ENCODE measurements at places on chromosomes 13 and 19. TPM values are rescaled to one million over a fixed set of nuclear protein-coding genes. Genes with fewer than 3 reads are reported as not detected.

Gene ARHGAP45
- 6.0 TPM for total RNA-seq

Gene PPFIA3
- 4.0 TPM for total RNA-seq

DNA sequence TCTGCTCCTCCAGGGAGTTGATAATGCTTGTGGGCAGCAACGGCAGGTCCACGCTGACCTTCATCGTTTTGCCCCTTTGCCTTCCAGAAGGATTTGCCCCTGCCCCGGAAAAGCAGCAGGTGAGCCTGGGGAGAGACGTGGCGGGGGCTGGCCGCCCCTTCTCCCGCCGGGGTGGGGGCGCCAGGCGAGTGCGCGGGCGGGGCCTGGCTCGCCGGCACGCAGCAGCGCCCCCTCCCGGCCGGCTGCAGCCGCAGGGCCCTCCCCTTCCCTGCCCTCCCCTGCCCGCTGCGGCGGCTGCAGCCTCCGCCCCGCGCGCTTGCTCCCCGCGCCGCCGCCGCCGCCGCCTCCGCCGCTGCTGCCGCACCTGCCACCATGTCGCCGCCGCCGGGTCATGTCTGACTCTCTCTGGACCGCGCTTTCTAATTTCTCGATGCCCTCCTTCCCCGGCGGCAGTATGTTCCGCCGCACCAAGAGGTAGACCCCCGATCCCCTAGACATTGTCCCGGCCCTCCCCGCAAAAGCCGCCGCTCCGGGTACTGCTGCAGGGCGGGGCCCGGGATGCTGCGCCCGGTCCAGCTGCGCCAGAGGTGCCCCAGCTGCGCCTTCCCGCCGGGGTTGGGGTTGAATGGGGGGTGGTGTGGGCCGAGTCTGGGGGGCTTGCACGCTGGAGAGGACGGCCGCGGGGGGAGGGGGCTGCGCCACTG is at the start of gene MAST1:
Gene MAST1, plus strand, starts transcription at position 334 of the 704 bp plus-strand sequence. Its CDS starts 58 bp downstream, at position 392.
- peak; percentile 60 for DNase-seq

- no peak for DNase-seq
Observed at GRCh38 chr19:19568802-19569756, 31.0 kb downstream of the CILP2 start.

All from left ventricle myocardium superior (tissue), 1 donor.